NCI-H2171 (cell line): ENCODE measurements at places on chromosomes 3 and 15.

- DNase-seq = peak; percentile 64
These were observed 7.9 kb upstream of the CYP11A1 start for GRCh38 chr15:74375303-74375693.

GRCh38 chr15:58889363-58889762 is 44.1 kb downstream of the SLTM start:
- DNase-seq = no peak

GRCh38 chr15:37020852-37021251 is 79.5 kb downstream of the MEIS2 start:
- no peak for DNase-seq

- DNase-seq = no peak
These were observed 379.1 kb downstream of the MCTP2 start for GRCh38 chr15:94610485-94610884.

DNA sequence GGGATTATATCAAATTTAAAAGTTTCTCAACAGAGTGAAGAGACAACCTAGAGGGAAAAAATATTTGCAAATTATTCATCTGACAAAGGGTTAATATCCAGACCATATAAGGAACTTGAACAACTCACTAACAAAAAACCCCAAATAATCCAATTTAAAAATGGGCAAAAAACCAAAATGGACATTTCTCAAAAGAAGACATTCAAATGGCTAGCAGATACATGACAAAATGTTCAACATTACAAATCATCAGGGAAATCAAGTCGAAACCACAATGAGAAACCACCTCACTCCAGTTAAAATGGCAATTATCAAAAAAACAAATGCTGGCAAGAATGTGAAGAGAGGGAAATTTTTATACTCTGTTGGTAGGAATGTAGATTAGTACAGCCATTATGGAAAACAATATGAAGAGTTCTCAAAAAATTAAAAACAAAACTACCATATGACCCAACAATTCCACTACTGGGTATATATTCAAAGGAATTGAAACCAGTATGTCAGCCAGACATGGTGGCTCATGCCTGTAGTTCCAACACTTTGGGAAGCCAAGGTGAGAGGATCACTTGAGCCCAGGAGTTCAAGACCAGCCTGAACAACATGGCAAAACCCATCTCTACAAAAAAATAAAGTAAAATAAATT is 88.5 kb downstream of the CSNK1G1 start:
- no peak for DNase-seq

GRCh38 chr15:62068810-62069167 is 2.0 kb downstream of the C2CD4A start:
- DNase-seq = no peak

DNA sequence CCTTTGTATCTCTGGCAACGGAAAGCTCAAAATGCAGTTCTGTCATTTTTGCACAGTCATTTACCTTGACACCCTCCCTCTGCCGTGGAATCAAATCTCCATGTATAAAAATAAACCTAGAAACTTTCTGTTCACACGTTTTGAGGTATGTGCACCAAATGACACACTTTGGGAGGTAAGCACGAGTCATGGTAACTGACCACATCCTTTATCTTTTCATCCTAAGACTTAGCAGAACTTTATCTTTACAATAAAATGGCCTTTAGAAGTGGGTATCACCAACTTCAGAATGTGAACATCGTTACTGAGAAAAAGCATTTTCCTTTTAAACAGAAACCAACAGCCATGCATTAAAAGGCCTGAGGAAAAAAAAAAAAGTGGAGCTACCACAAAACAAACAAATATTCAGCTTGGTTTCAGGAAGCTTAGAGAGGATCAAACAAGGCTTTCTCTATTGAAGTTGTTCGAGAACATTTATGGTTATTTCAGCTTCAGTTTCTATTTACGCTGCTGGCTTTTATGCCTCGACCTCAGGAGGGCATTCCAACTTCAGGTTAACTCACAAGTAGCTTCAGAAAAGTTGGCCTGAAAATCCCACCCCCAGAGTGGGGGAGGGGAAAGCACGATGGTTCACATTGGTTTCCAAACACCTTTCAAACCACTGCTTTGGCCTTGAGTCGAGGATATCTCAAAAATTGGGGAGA is 171.1 kb upstream of the ICE2 start:
- DNase-seq = no peak
